ENCODE measurements at places on chromosomes 1 and 21.

- no peak for DNase-seq
These were observed 357.1 kb upstream of the POU3F1 start for GRCh38 chr1:38403667-38404066.

DNA sequence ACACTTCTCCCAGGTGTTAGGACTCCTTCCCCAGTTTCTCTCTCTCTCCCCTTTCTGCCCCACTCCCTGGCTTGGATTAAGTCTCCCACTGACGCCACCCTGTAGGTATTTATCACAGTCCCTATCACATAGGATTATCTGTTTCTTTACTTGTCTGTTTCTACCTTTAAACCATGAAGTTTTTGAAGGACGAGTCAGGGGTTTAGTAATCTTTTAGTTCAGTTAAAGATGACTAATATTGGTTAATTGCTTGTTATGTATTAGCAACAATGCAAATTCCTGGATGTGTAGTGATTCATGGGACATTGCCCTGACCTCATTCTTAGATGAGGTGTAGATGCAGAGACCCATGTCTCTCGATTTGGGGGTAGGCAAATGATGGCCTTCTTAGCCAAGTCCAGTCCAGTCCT lies 6.4 kb downstream of the LAMC1 start:
- DNase-seq: no peak

DNA sequence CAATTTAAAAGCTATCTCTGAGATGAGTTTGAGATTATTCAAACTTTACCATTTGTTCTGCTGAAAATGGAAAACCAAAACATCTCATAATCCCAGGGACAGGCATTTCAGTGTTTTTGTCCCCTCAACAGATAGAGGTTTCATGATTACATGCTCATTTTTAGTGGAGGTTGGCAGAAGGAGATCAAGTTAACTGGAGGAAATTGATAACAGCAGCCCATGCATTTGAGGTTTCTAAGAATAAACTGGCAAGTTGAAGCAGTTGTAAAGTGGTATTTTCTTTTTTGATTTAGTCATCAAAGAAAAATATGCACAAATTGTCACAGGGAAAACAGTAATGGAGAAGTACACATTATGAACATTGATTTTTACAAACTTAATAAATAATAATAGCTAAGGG lies 205.8 kb downstream of the PLA2G4A start:
- DNase-seq: no peak

- no peak for DNase-seq
These were observed 39.5 kb upstream of the MCOLN3 start for GRCh38 chr1:85087659-85088407.

- no peak for DNase-seq
These were observed 469.6 kb downstream of the DPYD start for GRCh38 chr1:97451046-97451826.

- DNase-seq: no peak
These were observed 29.0 kb upstream of the CCDC190 start for GRCh38 chr1:162889989-162890388.

- DNase-seq: no peak
These were observed 25.6 kb downstream of the TOMM20 start for GRCh38 chr1:235102993-235103411.

GRCh38 chr1:151832318-151832980 lies 847 bp upstream of the RORC start:
- DNase-seq: no peak

DNA sequence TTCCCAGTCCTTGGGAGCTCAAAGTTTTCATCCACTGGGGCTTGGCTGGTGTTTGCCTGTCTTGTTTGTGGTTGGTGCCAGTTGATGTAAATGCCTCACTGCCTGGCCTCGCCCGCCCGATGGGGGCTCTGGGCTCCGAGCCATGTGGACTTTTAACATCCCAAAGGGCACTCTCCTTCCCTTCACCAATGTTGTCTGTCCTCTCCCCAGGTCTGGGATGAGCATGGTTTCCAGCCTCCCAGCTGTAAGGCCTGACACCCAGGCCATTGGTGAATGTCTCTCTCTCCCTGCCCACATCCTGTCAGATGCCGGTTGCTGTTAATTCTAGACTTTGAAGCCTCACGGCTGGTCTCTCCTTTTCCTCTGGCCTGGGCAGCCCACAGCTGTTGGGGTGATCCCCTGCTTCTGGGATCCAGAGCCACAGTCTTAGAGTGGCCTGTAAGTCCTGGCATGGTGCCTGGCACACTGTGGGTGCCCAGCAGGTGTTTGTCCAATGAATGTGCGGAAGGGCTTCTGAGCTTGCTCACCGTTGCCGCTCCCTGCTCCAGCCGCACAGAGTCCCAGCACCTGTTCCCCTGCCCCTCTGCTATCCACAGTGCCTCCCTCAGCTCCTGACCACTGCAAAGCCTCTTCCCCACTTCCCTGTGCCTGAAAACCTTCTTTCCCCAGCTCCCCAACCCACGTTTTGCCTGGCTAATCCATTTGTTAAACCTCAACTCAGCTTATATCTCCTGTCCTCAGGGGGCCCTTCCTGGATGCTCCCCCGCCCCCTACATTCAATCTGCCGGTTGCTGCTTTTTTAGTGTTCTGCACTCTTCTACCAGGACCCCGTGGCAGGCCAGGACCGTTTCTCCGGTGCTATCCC lies 3.3 kb upstream of the C1orf174 start:
- no peak for DNase-seq

- no peak for DNase-seq
These were observed 237.0 kb downstream of the PTPRU start for GRCh38 chr1:29473161-29473855.

DNA sequence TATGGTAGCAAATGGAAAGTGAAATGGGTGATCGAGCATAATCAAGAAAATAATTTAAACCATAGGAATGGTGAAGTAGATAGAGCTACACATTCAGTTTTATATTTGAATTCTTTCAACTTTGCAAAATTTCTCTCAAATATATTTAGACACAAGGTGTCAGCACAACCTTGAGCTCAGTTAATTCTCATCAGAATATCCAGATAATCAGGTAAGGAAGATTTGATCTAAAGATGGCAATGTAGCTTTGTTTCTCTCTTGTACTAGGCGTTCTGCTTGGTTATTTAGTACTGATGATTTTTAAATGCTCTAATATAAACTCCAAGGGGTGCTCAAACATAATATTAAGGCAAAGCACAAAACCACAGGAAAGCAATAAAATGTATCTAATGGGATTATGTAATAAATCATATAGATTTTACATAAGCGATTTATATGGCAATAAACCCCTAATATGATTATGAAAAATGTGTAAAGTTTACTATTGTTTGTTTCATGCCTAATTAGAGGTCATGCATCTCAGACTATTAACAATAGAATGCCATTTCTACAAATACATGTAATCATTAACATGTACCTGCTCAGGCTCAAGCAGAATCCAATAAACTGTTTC lies 32.4 kb upstream of the SERTAD4 start:
- DNase-seq: no peak

GRCh38 chr1:10685808-10686403 lies 110.5 kb downstream of the CASZ1 start:
- no peak for DNase-seq

DNA sequence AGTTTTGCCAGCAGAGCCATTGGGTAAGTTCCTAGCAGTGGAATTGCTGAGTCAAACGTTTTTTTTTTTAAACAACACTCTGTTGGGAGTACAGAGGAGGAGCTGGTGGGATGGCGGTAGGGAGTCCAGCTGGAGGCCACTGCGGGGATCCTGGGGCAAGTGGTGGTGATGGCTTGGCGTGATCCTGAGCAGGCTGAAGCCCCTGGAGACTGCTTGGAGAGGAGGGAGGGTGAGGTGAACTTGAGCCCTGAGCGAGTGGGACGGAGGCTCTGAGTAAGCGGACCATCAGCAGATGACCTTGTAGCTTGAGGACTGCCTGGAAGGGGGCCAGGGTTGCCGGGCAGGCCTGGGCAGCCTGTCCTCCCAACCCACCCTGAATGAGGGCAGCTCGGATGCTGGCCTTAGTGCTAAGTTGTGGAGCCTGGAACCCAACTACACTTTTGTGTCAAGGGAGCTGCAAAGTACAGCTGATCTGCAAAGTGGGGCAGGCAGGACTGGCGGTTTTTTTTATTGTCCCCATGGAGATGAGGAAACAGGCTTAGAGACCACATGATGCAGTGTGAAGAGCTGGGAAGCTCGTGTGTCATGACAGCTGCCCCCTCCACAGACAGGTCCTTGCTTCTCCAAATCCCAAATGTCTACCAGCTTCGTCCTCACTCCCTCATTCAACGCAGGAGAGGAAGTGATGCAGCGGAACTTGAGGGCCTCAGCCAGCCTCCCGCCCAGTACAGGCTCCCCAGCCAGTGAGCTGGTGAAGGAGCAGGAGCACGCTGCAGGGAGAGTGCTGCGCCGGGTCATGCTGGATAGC lies 20.2 kb downstream of the MRPL37 start:
- no peak for DNase-seq
